ENCODE measurements at places on chromosomes 2 and 18.
A peak's percentile ranks its signal among the peaks of the same experiment; 100 is the strongest.

DNA sequence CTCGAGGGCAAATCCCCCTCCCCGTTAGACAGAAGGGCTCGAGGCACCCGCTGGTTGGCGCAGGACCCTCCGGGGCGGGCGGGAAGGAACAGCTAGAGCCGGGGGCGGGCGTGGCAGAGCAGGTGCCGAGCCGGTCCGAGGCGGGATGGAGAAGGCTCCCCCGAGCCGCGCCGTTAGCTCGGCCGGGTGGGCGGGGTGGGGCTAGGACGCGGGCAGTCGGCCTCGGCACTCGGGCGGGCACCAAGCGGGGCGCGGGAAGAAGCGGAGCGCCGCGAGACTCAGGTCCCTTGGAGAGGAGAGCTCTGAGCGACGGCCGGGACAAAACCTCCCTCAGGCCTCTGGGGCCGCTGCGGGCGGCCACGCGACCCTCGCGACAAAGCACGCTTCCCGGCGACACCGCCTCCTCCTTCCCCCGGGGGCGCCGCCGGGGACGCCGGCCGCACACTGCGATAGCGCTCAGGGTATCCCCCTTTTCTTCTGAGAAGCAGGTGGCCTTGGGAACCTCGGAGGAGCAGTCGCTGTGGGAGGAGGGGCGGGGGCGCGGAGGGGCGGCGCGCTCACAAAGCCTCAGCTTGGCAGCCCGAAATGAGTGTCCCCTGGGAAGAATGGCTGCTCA, 721 bp downstream of the FHOD3 start:
- no peak for DNase-seq

DNA sequence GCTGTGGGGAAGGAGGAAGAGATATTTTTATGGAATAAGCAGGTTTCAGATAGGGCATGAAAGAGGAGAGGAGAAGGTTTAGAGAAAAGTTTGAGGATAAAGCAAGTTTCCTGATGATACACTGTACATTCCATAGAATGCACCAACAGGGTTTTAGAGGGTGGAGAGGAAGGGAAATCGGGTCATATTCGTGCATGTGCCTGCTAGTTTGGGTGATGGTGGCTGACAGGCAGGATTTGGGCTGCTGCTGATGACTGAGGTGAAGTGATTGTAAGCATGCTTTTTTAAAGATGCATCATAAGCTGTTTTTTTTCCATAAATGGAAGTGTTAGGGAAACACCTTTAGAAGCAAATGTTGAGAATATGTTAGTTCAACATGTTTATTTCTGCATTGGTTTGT, 68.8 kb downstream of the PMAIP1 start:
- no peak for DNase-seq

- DNase-seq: no peak
Measured at GRCh38 chr18:44961288-44961995, 280.8 kb downstream of the SETBP1 start.

GRCh38 chr2:160463245-160463644, 30.4 kb downstream of the RBMS1 start:
- DNase-seq: no peak

DNA sequence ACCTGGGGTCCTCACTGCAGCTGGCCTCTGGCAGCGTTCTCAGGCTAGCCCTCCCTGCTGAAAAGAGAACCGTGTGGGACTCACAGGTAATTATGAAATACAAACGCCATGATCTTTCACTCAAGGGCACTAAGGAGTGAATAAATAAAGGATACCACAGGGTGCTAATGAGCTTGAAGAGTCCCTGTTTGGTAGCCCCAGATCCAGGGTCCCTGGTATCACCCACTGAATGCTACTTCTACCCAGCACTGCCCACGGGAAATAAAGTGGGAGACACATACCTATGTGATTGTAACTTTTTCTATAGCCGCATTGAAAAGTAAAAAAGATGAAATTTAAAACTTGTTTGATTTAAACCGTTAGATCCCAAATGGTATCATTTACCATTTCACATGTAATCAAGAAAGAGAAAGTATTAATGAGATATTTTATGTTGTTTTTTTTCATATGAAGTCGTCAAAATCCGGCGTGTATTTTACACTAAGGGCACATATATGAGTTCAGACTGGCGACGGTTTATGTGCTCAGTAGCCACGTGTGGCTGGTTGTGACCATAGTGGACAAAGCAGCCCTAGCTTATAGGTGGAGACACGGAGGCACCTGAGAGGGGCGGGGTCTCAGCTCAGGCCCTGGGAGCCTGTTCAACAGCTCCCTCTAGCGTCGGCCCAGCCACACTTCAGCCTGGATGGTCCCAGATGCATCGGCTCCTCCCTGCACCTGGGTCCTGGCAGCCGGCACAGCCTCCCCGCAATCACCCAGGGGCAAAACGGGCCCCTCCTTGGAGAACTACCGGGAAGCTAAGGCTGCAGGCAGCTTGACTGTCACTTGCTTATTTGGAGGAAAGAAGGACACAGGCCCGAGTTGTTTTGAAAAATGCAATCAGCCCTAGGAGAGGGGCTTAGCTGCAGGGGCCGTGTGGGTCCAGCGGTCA, 39.2 kb downstream of the ODC1 start:
- DNase-seq: peak; percentile 88

DNA sequence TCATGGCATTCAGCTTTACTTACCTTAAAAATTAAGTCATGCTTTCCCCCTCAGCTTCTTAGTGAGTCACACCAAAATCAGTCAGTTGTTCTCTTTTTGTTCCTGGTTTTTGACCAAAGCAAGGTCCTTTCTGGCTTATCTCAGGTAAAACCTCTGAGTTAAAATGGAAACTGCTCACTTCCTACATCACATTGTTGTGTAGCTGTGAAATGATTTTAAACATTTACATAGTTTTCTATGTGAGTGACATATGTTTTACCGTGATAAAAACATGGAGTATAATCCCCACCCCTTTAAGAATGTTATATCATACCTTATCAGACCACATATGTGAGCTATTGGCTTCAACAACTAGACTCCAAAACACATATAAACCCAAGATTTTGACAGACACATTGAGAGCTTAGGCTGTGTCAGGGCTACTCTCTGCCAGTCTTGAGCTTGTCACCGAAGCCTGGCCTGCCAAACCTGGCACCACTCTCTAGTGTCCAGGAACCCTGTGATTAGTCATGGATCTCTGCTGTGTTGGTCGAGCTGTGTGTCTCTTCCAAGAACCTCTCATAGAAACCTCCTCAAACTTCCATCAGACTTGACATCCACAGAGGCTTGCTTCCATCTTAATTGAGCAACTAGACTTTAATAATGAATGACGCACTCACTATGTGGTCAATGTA, 294.5 kb upstream of the FBXO11 start:
- DNase-seq: no peak

DNA sequence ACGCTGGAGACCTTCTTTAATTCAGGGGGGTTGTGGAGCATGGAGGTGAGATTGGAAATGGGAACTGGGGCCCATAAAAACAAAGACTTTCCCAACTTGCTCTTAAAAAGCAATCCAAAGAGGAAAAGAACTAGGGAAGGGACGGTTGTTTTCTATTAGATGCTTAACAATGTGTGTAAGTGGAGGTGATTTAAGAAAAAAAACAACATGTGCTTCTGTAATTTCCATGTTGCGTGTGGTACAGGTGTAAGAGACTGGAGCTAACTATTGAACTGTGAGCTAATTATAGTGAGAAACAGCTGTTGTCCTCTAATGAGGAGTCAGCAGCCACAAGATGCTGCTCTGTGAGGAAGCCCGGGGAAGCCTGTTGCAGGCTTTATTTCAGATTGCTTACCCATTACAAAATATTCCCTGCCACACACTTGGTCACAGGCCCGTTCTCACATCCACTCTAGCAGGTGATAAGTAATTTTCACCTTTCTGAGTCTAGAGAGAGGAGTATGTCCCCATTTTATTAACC, 280.6 kb upstream of the PARD3B start:
- DNase-seq: no peak

- DNase-seq: no peak
Measured at GRCh38 chr18:75230163-75231052, 19.8 kb downstream of the TSHZ1 start.

GRCh38 chr2:47917276-47917961, 11.1 kb upstream of the FBXO11 start:
- no peak for DNase-seq

- DNase-seq: no peak
Measured at GRCh38 chr2:48105848-48106247, 199.6 kb upstream of the FBXO11 start.

DNA sequence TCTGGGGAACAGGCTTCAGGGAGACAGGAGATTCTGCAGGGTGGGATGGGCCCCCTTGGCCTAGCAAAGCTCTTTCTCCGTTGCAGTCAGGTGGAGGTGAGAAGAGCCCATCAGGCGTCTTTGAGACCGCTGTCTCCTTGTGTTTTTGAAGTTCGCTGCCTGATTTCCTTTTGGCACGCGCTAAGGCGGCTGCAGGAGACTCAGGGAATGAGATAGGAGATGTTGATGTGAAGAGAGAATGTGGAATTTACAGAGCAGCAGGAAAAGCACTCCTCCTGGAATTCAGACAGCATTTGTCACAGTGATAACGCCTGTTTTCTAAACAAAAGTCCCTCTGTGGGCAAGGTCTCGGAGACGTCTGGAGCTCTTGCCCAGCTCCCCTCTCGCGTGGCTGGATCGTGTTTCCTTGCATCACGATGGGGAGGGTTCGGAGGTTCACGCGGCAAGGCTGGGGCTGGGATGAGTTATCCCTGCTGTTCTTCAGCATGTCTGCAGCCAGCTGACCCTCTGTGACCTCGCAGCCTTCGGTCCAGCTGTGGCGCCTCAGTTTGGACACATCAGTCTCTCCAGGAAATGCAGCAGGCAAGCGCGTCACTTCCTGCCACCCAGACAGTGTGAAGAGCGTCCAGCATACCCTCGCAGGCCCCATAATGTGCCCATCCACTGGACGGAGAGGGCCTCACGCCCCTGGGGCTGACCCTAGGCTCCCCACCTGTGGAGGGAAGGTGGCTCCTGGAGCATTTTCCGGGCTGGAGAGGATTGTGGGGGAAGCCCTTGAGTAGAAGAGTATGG, 30.2 kb downstream of the GLI2 start:
- DNase-seq: no peak

DNA sequence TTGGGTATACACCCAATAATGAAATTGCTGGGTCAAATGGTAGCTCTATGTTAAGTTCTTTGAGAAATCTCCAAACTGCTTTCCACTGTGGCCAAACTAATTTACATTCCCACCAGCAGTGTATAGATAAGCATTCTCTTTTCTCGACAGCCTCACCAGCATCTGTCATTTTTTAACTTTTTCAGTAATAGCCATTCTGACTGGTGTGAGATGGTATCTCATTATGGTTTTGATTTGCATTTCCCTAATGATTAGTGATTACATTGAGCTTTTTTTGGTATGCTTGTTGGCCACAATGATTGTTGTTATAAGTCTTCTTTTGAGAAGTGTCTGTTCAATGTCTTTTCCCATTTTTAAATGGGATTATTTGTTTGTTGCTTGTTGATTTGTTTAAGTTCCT, 50.4 kb upstream of the EPAS1 start:
- DNase-seq: no peak

DNA sequence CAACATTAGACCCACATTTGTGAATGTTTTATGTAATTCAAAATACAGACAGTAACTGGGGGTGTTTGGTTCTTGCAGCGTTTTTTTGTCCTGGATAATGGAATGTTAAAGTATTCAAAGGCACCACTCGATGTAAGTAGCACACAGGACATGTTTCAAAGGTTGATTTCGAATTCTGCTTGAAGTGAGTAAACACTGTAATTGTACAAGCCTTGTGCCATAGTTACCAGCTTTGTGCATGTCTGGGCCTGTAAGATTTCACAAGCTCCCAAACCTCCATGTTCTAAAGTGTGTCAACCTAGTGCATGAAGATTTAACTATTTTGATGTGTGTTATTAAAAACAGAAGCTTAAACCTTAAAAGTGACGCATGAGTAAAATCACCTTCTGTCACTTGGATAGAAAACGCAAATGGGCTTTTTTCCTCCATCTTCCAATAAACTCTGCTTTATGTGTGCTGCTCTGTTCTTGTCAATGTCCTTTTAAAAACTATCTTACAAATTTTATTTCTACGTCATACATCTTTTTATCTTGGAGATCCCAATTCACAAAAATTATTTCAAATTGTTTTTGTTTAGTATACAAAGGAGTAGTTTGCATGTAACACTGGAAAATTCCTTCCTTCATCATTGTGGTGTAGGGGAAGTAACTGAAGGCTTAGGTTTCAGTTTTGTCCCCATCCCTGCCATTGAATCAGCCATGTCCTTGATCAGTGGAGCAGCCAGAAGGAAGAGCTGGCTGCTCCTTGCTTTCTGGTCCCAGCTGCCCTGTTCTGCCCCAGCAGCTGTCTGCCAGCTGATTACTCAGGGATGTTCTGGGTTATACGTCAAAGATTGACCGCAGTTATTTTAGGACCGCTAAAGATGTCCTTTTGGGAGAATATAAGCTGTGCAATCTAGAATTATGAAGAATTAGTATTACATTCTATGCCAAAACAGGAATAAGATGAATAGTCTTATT, 119.2 kb downstream of the PRKRA start:
- DNase-seq: no peak

DNA sequence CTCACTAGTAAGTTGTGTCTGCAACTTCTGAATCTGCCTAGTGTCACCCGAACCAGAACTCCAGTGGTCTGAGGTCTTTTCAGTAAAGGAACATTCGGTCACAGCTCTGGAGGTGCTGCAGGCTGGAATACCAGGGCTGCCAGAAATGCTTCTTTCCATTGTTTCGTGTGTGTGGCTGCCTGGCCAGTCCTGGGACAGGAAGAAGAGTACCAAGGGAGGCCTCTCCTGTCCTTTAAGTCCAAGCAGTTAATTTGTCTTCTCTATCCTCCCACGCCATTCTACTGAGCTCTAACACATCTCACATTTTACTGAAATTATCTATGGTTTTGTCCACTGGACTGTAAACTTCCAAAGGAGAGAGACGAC, 196.0 kb downstream of the LNPK start:
- no peak for DNase-seq

DNA sequence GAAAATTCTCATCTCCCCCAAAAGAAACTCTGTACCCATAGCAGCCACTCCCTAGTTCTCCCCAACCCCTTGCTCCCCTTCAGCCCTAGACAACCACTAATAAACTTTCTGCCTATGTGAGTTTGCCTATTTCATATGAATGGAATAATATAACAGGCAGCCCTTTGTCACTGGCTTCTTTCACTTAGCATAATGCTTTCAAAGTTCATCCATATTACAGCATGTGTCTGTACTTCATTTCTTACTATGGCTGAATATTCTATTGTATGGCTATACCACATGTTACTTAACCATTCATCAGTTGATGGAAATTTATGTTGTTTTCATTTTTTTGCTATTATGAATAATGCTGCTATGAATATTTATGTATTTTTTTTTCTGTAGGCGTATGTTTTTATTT, 442.9 kb downstream of the SLC4A3 start:
- no peak for DNase-seq

Data from NCI-H187 (cell line).